Cortex of kidney (tissue), 1 donor: ENCODE measurements at places on chromosomes 16 and 17.

GRCh38 chr17:46783031-46783593, 35.4 kb downstream of the WNT3 start:
- no peak for DNase-seq

DNA sequence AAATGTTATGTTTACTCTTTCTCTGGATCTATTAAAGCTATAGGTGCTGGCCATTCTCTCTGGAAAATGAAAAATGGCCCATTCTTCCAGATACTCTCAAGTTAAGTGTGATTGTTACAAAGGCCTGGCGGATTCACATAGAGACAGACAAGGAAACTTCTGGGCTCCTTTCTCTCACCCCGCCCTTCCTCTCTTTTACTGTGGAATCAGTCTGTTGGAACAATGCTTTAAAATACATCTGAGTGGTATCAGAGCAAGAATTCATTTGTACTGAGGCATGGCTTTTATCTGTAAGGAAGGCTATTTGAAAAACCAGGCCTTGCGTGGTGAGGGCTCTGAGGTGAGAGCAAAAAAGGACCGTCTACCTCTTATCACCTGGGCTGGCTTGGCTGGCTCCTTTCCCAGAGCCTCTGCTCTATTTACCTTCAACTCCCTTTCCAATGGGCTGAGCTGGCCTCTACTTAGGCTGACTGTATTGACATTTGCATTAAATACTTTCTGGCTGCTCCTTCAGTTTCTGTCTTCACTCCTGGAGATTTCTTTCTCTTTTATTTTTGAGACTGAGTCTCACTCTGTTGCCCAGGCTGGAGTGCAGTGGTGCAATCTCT, 274.0 kb downstream of the PHKB start:
- DNase-seq = no peak

DNA sequence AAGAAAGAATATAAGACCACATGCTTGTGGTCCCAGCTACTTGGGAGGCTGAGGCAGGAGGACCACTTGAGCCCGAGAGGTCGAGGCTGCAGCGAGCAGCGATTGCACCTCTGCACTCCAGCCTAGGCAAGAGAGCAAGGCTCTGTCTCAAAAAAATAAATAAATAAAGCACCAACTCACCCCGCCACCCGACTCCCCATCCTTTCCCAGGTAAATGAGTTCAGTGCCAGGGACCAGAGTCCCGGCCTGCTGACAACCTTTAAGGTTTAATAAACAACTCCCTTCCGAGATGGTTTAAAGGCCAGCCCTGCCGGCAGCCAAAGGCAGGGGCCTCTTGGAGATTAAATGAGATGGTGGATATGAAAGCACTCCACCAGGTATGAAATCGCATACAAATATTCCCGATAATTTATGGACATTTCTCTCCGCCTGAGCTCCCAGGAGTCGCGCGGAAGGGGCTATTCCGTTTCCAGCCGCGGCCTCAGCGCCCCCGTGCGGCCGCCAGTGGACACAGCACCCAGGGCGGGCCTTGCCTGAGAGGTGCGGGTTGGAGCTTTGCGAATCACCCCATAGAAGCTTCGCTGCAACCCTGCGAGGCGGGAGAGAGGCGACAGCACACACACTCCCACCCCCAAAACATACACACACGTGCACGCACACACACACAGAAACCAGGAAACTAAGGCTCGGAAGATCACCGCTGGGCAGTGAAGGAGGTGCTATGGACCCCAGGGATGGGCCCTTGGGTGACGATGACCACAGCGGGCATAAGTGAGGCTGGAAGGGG, 4.0 kb upstream of the RPL38 start:
- DNase-seq = no peak

DNA sequence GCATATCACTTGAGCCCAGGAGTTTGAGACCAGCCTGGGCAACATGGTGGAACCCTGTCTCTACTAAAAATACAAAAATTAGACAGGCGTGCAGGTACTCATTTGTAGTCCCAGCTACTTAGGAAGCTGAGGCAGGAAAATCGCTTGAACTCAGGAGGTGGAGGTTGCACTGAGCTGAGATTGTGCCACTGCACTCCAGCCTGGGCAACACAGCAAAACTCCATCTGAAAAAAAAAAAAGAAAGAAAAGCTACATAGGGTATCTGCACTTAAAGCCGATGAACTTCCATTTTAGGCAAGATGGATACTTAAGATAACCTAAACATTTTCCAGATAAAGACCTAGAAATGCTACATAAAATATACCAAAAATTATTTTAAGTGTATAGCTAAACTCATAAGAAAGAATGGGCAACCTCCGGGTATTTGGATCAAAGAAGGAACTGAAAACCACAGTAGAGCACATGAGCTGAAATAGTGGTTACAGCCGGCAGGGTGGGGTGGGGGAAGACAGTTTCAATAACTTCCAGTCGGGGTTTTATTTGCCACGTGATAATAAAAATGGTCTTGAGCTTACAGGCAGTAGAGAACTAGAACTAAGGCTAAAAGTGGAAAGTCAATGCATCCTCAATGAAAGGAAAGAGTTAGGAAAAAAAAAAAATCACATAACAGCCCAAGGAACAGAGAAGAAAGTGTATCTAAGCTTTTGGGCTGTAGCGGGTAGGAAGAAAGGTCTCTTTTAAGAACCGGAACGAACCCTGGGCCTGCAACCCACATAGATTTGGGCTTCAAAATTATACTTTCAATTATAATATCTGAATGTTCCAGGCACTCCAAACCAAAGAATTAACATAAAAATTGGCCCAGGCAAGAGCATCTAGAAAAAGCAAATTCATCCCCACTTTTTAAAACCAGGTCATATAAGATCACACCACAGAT, 53.1 kb downstream of the CFDP1 start:
- no peak for DNase-seq

DNA sequence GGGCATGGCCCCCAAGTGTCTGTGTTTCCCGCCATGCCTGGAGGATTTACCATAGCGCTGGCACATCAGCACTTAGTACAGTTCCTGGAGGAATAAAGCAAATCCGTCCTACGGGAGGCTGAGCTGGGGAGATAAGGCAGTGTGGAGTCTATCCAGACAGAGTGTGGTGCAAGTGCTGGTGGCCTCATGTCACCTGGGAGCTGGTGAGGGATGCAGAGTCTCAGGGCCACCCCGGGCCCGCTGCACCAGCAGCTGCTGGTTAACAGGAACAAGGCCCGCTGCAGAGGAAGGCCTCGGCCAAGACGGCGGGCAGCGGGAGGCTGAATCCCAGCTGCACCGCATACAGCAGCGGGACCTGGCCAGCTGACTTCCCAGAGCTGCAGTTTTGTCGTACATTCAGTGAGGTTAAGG, 57.3 kb upstream of the CDC42EP4 start:
- DNase-seq = no peak

DNA sequence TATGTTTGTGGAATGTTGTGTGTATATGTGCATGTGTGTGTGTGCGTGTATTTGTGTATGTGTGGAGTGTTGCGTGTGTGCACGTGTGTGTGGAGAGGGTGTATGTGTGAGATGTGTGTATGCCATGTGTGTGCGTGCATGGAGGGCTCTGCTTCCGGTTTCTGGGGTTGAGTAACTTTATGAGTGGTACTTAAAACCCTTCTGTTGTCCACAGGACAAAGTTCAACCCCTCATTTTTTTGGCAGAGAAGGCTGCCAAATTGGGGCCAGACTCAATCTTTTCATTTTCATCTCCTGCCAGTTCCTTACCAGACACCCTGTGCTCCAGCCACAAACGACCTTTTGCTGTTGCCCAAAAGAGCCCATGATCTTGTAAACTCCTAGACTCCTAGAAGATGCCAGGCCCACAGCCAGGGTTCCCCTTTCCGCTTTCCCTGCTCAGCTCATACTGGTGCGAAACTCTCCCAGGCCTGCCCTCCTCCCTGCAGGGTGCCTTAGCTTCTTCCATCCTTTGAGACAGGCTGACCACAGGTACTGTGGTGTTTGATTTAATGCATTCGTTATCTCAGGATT, 100.2 kb downstream of the CMIP start:
- DNase-seq = no peak

GRCh38 chr16:86740906-86741799, 162.8 kb downstream of the FOXL1 start:
- no peak for DNase-seq

GRCh38 chr16:22428654-22429053, 54.2 kb upstream of the CDR2 start:
- DNase-seq = no peak

- DNase-seq = no peak
Measured at GRCh38 chr17:55279203-55279602, 14.4 kb downstream of the HLF start.

- no peak for DNase-seq
Measured at GRCh38 chr17:4947411-4948165, 742 bp downstream of the PFN1 start.

GRCh38 chr16:67544329-67544841, 15.8 kb downstream of the RIPOR1 start:
- no peak for DNase-seq

DNA sequence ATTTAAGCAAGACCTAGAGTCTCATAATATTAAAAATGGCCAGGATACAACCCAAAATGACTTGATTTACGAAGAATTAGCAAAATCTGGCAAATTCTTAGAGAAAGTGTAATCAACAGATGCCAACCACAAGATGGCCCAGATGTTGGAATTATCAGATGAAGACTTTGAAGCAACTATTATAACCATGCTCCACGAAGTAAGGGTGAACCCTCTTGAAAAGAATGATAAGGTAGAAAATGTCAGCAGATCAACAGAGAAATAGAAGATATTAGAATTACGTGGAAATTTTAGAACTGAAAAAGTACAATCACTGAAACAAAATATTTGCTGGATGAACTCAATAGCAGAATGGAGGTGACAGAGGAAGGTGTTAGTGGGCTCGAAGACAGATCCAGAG, 50.1 kb upstream of the CLEC19A start:
- no peak for DNase-seq

- no peak for DNase-seq
Measured at GRCh38 chr17:34624767-34625383, 45.5 kb downstream of the TMEM132E start.

GRCh38 chr16:56787167-56787566, 57.2 kb downstream of the NUP93 start:
- no peak for DNase-seq

DNA sequence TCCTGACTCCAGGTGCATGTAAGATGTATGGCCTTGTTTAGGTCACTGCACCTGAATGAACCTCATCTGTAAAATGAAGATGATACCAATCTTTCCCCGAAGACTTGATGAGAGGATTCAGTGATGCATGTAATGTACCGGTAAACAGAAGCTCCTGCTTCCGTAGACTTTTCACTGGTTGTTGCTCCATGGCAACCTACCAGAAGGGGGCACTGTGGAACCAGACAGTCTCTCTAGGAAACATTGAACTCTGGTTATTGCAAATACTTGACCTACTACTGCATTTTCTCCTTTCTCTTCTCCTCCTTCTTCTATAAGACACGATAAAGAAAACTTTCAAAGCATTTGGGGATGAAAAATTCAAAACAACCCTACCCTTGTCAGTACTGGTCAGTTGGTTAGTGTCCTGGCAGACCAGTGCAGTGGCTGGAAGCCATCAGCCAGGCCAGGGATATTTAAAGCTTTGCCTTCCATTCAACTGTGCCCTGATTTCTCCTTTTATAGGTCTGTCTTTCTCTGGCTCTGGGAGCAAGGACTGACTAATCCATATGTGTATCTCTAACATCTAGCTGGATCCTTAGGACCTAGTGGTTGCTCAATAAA, 667.4 kb upstream of the SALL1 start:
- DNase-seq = no peak

GRCh38 chr16:85234310-85235204, 122.3 kb upstream of the CIBAR2 start:
- DNase-seq = no peak

DNA sequence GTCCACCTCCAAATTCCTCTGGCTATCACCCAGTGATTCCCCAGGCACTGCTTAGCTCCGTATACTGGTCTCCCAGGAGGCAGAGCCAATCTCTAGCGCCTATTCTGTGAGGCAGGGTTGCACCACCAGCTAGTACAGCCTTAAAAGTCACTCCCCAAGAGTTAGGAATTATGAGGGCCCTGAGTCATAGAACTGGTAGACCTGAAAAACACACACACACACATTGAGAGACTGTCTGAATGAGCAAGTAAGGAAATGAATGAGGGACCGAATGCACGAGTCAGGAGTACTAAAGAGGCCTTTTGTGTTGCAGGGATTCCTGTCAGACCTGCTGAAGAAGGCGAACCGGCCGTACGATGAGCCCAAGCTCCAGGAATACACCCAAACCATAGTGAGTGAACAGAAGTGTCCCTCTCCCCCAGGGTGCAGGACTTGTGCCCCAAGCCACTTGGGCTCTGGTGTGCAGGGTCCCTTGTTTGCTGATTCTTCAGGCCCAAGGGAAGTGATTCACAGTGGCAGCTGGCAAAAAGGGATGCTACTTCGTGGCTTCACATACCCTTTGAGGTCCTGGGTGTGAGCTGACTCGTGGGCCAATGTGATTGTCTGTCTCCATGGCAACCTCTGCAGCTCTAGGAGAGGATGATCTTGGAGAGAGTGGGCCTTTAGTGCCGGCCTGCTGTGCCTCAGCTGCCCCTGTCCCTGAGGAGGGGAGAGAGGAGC, 24.7 kb downstream of the CALB2 start:
- no peak for DNase-seq

- DNase-seq = peak; percentile 48
Measured at GRCh38 chr16:31487720-31488467, 5.0 kb downstream of the SLC5A2 start.

GRCh38 chr16:88730632-88731607, 24.6 kb downstream of the CTU2 start:
- DNase-seq = no peak

- DNase-seq = no peak
Measured at GRCh38 chr17:43211123-43211479, 574 bp upstream of the TMEM106A start.

GRCh38 chr16:82655072-82655714, 28.4 kb downstream of the CDH13 start:
- no peak for DNase-seq

DNA sequence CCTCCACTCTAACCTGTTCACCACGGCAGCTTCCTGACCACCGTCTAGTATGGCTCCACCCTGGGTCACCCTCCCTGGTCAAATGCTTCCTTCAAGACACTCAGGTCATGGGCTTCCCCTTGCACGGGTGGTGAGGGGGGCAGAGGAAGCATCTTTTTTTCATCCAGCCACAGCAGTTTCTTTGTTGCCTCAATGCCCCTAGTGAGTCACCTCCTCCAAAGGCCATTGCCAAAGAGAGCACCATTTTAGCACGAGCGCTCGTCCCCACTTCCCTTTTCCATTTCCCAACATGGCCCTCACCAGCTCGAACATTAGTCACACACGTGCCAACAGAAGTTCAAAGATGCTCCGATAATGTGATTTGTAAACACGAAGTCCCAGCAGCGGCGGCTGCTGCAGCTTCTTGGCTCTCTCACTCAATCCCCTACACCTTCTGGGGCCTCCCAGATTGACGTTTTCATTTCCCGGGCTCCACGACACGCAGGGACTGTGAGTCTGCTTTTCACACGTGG, 134.6 kb downstream of the GAS7 start:
- no peak for DNase-seq

GRCh38 chr17:63910096-63910495, 962 bp downstream of the CSHL1 start:
- DNase-seq = no peak
